ENCODE measurements at places on chromosomes 7 and 10.

DNA sequence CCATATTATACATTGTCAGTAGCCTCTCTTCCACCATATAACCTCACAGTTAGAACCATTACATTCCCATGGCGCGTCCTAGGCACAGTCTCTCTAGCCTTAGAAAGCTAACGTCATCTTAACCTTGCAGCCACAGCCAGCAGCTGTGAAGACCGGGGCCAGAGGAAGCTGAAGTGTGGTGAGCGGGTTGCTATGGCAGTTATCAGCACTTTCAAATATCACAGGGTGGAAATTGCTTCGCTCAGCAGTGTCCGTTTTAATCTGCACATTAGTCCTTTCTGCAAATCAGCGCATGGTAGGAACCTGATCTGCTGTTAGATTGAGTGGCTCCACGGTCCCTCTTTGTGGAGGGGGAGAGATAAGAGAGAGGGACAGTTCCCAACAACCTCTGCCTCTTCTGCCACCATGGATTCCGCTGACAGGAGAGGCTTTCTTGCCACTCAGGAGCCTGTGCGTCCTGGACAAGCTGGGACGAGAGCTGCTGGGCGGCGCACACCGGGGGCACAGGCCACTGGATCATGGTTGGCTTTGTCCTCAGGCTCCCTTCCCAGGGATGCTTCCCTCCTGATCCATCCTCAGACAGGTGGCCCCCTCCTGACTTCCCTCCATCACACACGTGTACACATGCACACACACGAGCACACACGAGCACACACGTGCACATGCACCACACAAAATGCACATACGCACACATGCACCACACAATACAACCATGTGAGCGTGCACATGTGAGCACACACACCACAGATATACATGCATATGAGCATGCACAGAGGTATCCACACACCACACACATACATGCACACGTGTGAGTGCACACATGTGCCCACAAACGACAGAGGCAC, 93.8 kb downstream of the WDR37 start:
- no peak for DNase-seq

DNA sequence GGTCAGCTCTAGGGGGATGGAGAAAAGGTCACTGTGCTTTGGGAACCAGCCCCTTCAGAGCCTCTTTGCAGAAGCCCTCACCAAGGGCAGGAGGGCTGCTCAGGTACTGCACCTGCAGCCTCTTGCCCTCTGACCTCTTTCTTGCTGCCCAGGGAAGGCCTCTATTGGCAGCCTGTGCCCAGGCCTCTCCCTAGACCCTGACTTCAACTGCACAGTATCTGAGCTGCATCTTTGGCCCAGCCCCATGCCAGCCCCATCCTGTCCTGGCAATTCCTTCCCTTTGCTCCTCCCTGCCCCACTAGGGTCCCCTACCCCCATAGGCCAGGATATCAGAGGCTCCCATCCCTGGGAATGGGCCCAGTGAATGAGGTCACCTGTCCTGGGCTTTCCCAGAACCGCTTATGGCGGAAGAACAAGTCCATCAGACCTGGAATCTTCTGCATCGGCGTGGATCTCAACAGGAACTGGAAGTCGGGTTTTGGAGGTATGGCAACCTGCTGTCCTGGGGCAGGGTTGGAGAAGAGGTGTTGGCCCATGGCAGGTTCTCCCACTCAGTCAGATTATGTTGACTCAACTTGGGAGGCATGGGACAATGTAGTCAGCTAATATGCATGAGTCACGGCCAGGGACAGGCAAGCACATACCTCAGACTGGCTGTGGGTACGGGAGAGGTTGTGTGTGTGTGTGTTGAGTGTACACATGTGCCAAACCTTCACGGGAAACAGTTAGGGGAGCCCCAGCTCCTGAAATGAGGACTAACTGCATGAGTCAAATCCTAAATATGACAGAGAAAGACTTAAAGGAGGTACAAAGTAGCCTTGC, 17.1 kb upstream of the CPA1 start:
- DNase-seq: no peak

DNA sequence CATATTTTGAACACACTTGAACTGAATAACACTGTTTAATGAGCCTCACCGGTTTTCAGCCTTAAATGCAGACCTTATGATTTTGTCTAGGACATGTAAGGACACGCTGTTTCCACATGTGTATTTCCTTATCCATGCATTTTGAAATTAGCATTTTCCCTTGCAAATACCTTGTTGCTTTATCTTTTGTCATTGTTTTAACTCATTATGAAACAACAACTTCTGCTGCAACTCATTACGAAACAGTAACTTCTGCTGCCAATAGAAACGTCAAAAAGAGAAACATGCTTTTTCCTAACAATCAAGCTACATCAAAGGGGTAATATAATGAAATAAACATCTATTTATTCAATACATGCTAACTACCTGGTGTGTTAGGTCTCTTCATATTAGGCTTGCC, 322.0 kb downstream of the AGMO start:
- no peak for DNase-seq

GRCh38 chr7:141128931-141129330, 55.1 kb downstream of the TMEM178B start:
- DNase-seq: no peak
